ENCODE measurements at places on chromosomes 5 and 9. TPM values are rescaled to one million over a fixed set of nuclear protein-coding genes. Genes with fewer than 3 reads are reported as not detected.

DNA sequence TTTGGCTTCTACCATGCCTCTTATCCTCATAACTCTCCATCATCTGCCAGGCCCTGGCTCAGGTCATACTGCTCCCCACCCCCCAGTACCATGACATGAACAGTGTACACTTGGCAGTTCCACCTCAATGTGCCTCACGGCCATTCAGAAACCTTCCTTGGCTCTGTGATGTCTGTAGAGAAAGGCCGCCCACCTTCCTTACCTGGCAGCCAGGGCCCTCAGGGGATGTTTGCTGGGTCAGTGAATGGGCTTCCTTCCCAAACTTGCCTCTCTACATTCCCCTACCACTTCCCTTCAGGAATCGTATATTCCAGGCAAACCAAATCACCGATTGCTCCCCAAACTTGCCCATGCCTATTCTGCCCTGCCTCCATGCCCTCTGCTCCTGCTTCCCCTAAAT lies 101.1 kb downstream of the PSD2 start:
- DNase-seq: no peak

DNA sequence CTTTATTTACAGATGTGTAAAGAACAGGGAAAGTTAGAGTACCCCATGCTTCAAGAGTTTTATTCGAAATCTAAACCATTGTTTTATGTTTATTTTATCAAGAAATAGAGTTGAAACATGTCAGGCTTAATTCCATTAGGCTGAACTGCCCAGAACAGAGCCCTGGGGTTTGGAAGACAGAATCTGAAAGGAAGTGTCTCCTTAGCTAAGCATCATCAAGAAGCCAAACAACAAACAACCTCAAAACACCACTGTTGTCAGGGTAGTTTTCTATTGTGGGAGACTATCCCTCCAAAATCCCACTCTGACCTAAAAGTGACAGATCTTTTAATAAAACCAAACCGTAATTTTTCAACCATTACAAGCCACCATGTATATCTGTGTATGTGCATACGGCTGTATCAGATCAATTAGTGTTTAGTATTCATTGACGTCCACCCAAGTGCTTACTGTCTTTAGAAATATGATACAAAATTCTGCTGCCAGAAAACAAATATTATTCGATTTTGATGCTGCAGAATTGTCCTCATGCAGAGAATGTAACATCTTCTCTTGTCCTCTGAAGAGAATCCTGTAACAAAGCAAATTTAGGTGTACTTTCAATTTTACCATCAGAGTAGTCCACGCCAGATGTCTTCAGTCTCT lies 271.9 kb upstream of the TMEM161B start:
- DNase-seq: no peak

GRCh38 chr9:114906922-114907571 lies 23.3 kb downstream of the TNFSF8 start:
- DNase-seq: no peak

Gene C5orf63
- polyA plus RNA-seq: 11.0 TPM

All from right renal pelvis (tissue), 4 donors.